GM23338 (cell line): ENCODE measurements at places on chromosomes 1 and 21. TPM values are rescaled to one million over a fixed set of nuclear protein-coding genes. Genes with fewer than 3 reads are reported as not detected.
A peak's percentile ranks its signal among the peaks of the same experiment; 100 is the strongest.

DNA sequence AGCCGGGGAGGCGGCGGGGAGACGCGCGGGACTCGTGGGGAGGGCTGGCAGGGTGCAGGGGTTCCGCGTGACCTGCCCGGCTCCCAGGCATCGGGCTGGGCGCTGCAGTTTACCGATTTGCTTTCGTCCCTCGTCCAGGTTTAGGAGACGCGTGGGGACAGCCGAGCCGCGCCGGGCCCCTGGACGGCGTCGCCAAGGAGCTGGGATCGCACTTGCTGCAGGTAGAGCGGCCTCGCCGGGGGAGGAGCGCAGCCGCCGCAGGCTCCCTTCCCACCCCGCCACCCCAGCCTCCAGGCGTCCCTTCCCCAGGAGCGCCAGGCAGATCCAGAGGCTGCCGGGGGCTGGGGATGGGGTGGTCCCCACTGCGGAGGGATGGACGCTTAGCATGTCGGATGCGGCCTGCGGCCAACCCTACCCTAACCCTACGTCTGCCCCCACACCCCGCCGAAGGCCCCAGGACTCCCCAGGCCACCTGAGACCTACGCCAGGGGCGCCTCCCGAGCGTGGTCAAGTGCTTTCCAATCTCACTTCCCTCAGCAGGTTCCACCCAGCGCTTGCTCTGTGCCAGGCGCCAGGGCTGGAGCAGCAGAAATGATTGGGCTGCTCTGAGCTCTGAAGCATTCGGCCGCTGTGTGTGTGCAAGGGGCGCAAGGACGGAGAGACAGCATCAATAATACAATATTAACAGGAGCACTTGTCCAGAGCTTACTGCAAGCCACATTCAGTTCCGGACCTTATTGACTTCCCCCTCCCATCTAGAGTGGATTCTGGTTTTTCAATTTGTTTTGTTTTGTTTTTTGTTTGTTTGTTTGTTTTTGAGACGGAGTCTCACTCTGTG is 10.3 kb downstream of the SIM2 start:
- peak overlapping the region; percentile 53 for H3K4me3 ChIP-seq
- H3K27me3 ChIP-seq = peaks cover 97% of the 10 kb centered on the region
- H3K4me1 ChIP-seq = peaks cover 75% of the 10 kb centered on the region
- DNase-seq = peak; percentile 41

- peaks cover 21% of the 10 kb centered on the region for H3K4me1 ChIP-seq
- no peaks in the 10 kb centered on the region for H3K36me3 ChIP-seq
- H3K27ac ChIP-seq = peak within 1 kb of the TSS; percentile 92
These were observed at the start of gene C2CD4D for GRCh38 chr1:151839457-151840403. TSS of gene C2CD4D (minus strand) at chr1:151839820. CDS start at chr1:151838989, 831 bp downstream.

GRCh38 chr1:18091660-18092446 is 15.7 kb upstream of the IGSF21 start:
- no peak overlapping the region for H3K27ac ChIP-seq
- no peak overlapping the region for H3K4me3 ChIP-seq
- H3K36me3 ChIP-seq = no peaks in the 10 kb centered on the region
- no peaks in the 10 kb centered on the region for H3K27me3 ChIP-seq
- peaks cover 34% of the 10 kb centered on the region for H3K4me1 ChIP-seq

- peaks cover 10% of the 10 kb centered on the region; the same call in 1 of the 2 replicates for H3K4me1 ChIP-seq
- DNase-seq = no peak
- no peak overlapping the region for H3K27ac ChIP-seq
- no peak overlapping the region for H3K4me3 ChIP-seq
- H3K27me3 ChIP-seq = no peaks in the 10 kb centered on the region
- no peaks in the 10 kb centered on the region for H3K36me3 ChIP-seq
These were observed 200.9 kb downstream of the LTN1 start for GRCh38 chr21:28791595-28792282.

DNA sequence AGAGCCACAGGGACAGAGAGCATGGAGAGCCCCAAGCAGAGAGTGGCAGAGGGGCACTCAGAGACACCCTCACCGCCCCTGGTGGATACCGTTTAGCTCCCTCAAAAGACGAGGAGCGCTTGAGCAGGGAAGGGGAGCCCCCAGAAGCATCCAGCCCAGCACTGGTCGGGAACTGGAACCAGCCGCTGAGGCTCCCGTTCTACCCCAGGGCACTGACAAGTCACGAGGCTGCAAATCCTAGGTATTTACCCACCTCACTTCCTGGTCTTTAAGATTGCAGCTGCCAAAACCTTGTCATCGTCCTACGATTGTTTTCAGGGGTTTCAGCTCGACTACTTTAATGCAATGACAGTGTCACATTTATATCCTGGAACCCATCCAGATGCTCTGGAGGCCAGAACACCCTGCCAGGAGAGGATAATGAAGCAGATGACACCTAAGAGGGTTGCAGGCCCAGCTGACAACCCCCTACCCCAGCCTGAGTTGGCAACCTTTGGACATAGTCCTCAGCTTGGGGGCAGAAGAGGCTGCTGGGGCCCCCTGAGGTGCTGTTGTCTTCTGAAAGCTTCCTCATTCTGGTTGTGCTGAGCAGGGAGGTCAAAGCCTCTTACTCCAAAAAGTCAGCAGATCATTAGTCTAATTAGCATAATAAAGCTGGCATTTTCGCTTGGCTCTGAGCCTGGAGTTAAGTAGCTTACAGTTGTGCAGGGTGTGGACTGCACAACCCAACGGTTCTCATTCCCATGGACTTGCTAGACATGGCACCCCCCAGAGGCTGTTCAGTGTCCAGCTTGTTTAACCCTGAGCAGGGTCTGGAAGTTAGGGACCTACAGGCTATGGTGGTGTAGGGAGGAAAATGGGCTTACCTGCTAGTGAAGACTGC is 20.6 kb upstream of the BACE2 start:
- H3K36me3 ChIP-seq = no peaks in the 10 kb centered on the region
- H3K4me1 ChIP-seq = peaks cover 10% of the 10 kb centered on the region
- H3K27ac ChIP-seq = no peak overlapping the region
- DNase-seq = no peak
- no peak overlapping the region for H3K4me3 ChIP-seq

The HLX gene
- 0.07 TPM in 1 of 2 replicates, not detected in the other for total RNA-seq

- no peaks in the 10 kb centered on the region for H3K27me3 ChIP-seq
- H3K27ac ChIP-seq = no peak overlapping the region
- H3K36me3 ChIP-seq = no peaks in the 10 kb centered on the region
- H3K4me1 ChIP-seq = no peaks in the 10 kb centered on the region; the same call in 1 of the 2 replicates
These were observed 112.2 kb downstream of the NEK7 start for GRCh38 chr1:198268784-198269645.

DNA sequence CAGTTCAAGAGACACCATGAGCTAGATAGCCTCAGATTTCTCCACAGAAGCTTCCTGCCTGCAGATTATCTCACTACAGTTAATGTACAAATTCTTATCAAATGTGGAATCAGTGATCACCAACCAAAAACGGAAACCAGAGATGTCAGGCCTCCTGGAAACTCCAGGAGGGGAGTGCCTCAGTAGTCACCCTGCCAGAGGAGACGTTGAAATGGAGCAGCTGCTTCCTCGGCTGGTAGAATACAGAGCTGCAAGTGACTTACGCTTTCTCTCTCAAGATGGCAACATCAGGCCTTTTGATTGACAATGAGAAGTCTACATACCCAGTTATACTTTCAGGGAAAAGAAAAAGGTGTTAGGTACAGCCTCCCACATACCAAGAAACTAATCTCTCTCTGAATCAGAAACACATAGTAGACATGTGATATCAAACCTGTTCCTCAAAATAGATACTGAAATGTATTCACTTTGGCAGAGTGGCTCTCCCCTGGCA is 52.2 kb downstream of the ACP6 start:
- H3K27ac ChIP-seq = no peak overlapping the region
- H3K27me3 ChIP-seq = no peaks in the 10 kb centered on the region
- H3K4me3 ChIP-seq = no peak overlapping the region
- DNase-seq = no peak

The RHEX gene
- not detected in 2 replicates for total RNA-seq

- no peaks in the 10 kb centered on the region for H3K27me3 ChIP-seq
- H3K4me3 ChIP-seq = no peak overlapping the region
- H3K4me1 ChIP-seq = no peaks in the 10 kb centered on the region
- DNase-seq = peak; percentile 15
- no peaks in the 10 kb centered on the region for H3K36me3 ChIP-seq
These were observed 46.3 kb upstream of the TARBP1 start for GRCh38 chr1:234525099-234525799.

- no peaks in the 10 kb centered on the region for H3K27me3 ChIP-seq
- no peak for DNase-seq
- H3K4me3 ChIP-seq = no peak overlapping the region
- H3K36me3 ChIP-seq = no peaks in the 10 kb centered on the region
These were observed 17.9 kb downstream of the PLXNA2 start for GRCh38 chr1:208225954-208226937.

DNA sequence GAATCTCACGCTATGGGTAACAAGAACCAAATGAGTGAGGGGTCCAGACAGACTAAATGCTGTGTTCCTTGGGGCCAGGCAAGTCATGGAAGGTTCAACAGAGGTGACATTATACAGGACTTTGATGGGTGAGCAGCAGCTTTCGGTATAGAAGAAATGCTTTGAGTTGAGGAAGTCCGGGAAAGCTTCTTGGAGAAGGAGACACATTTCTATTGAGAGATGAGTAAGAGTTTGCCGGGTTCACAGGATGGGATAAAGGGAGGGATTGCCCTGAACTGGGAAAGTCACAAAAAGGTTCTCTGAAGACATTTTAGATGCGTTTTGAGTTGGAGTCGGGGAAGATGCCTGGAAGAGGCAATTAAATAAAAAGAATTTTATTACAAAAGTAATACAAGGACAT is 580 bp upstream of the AZIN2 start:
- peaks cover 56% of the 10 kb centered on the region for H3K27me3 ChIP-seq
- H3K4me3 ChIP-seq = peak overlapping the region; percentile 80
- H3K36me3 ChIP-seq = no peaks in the 10 kb centered on the region
- DNase-seq = no peak

GRCh38 chr1:18951818-18952391 is 4.6 kb downstream of the IFFO2 start:
- peaks cover 16% of the 10 kb centered on the region for H3K27me3 ChIP-seq
- peaks cover 33% of the 10 kb centered on the region for H3K4me1 ChIP-seq
- no peaks in the 10 kb centered on the region for H3K36me3 ChIP-seq
- no peak overlapping the region for H3K4me3 ChIP-seq
- no peak for DNase-seq
- no peak overlapping the region for H3K27ac ChIP-seq

GRCh38 chr1:62988867-62989266 is 204.9 kb downstream of the ATG4C start:
- H3K4me1 ChIP-seq = no peaks in the 10 kb centered on the region
- no peaks in the 10 kb centered on the region for H3K27me3 ChIP-seq
- no peak for DNase-seq
- no peak overlapping the region for H3K27ac ChIP-seq
- H3K4me3 ChIP-seq = no peak overlapping the region

- H3K27me3 ChIP-seq = no peaks in the 10 kb centered on the region
- DNase-seq = no peak
- peaks cover 56% of the 10 kb centered on the region for H3K36me3 ChIP-seq
- H3K4me1 ChIP-seq = no peaks in the 10 kb centered on the region
- H3K27ac ChIP-seq = 0 out of 2 replicates have a peak overlapping the region, but pooled peaks have one; percentile 55
- H3K4me3 ChIP-seq = no peak overlapping the region
These were observed 23.6 kb downstream of the PCSK9 start for GRCh38 chr1:55062801-55063576.

The DCST1 gene
- total RNA-seq = not detected in 2 replicates

DNA sequence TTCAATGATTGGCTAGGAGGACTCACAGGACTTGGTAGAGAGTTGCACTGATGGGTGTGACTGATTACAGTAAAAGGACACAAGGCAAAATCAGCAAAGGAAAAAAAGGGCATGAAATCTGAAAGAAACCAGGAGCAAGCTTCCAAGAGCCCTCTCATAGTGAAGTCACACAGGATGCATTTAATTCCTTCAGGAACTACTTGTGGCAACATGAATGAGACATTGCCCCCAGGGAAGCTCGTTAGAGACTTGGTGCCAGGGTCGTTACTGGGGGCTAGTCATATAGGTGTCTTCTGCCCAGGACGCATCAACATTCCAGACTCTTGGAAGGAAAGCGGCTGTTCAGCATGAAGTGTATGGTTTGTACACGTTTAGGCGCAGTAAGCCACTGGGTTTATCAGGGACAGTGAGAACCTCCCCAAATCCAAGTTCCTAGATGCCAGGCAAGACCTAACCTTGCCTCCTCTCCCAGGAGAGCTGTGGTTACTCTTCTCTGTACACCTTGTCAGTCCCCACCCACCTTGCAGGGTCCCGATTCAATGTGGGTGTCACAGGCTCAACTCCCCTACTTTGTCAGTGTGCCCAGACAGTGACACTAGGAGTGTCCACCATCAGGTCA is 26.0 kb upstream of the C2CD2 start:
- no peak overlapping the region for H3K4me3 ChIP-seq
- no peaks in the 10 kb centered on the region for H3K4me1 ChIP-seq
- DNase-seq = no peak
- no peaks in the 10 kb centered on the region; the same call in 1 of the 2 replicates for H3K36me3 ChIP-seq
- no peaks in the 10 kb centered on the region for H3K27me3 ChIP-seq
- no peak overlapping the region for H3K27ac ChIP-seq

The TEDDM1 gene
- total RNA-seq = not detected in 2 replicates

DNA sequence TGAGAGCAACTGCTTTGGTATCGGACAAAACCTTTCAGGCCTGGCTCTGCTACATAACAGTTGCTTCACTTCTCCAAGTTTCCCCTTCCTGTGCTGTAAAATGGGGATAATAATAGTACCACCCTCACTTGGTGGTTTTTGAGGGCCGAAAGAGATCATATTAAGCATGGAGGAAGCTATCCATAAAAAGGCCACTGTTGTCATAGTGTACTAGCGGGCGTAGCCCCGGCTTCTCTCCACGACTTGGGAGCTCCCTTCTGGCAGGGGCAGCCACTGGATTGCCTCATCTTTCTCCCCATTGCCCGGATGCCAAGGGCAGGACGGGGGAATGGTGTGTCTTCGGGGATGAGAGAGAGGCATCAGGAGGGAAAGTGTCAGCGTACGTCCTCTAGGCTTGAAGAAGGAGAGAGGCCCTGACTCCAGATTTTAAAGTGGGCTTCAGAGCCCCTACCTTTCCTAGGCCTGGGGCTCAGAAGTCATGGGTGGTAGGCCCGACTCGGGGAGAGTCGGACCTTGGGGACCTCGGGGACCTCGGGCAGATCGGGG is 548 bp upstream of the MFSD2A start:
- H3K36me3 ChIP-seq = peaks cover 14% of the 10 kb centered on the region; the same call in 1 of the 2 replicates
- peaks cover 23% of the 10 kb centered on the region for H3K4me1 ChIP-seq
- no peak for DNase-seq
- peak overlapping the region; percentile 82 for H3K4me3 ChIP-seq

DNA sequence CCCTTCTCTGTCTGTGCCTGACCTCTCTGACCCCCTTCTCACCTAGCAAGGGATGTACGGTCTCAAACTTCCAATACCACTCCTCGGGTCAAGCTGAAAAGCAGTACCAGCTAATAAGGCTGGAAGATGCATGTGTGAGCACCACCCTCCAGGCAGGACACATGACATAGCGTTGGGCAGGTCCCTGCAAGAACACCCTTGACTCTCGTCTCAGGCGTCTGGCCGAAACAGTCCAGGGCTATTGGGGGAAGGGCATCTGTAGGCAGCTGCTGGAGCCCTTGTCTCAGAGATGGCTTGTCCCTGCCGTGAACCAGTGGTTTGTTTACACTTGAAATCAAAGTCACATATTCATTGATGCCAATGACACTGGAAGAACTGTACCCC is 56.5 kb downstream of the CD46 start:
- no peaks in the 10 kb centered on the region for H3K4me1 ChIP-seq
- no peak overlapping the region for H3K4me3 ChIP-seq
- no peaks in the 10 kb centered on the region for H3K27me3 ChIP-seq
- H3K36me3 ChIP-seq = no peaks in the 10 kb centered on the region

GRCh38 chr1:70247122-70247521 is 25.9 kb downstream of the SRSF11 start:
- H3K36me3 ChIP-seq = peaks cover 97% of the 10 kb centered on the region
- H3K27me3 ChIP-seq = no peaks in the 10 kb centered on the region
- DNase-seq = no peak
- no peaks in the 10 kb centered on the region for H3K4me1 ChIP-seq
- no peak overlapping the region for H3K4me3 ChIP-seq

- no peak overlapping the region for H3K27ac ChIP-seq
- peak; percentile 57 for DNase-seq
- H3K4me3 ChIP-seq = no peak overlapping the region
- H3K4me1 ChIP-seq = no peaks in the 10 kb centered on the region
- H3K27me3 ChIP-seq = no peaks in the 10 kb centered on the region
These were observed 6.6 kb downstream of the KRTAP10-8 start for GRCh38 chr21:44618504-44618903.
